Upper lobe of right lung (tissue), 1 donor: ENCODE measurements at places on chromosomes 1 and 21. TPM values are rescaled to one million over a fixed set of nuclear protein-coding genes. Genes with fewer than 3 reads are reported as not detected.

Gene KCNJ15
- total RNA-seq: 80.1 TPM

Gene DIO1
- total RNA-seq: not detected

Gene URB1
- 14.3 TPM for total RNA-seq

- peak; percentile 75 for DNase-seq
- no peak overlapping the region for H3K4me3 ChIP-seq
- no peaks in the 10 kb centered on the region for H3K27me3 ChIP-seq
- H3K27ac ChIP-seq: no peak overlapping the region
- H3K4me1 ChIP-seq: peaks cover 9% of the 10 kb centered on the region
Observed at GRCh38 chr21:15221799-15222386, 157.1 kb upstream of the NRIP1 start.

- H3K4me3 ChIP-seq: no peak overlapping the region
- no peaks in the 10 kb centered on the region for H3K4me1 ChIP-seq
- H3K27me3 ChIP-seq: no peaks in the 10 kb centered on the region
Observed at GRCh38 chr1:240515505-240515904, 96.5 kb downstream of the GREM2 start.
